GM12878 (cell line): ENCODE measurements at places on chromosomes 4 and X. TPM values are rescaled to one million over a fixed set of nuclear protein-coding genes. Genes with fewer than 3 reads are reported as not detected.

The TSC22D3 gene
- 19.8 and 21.1 TPM in 2 replicates for polyA plus RNA-seq

The EFHC2 gene
- polyA plus RNA-seq: not detected in 2 replicates

The CTAG2 gene
- not detected in 2 replicates for polyA plus RNA-seq

The KLHL15 gene
- polyA plus RNA-seq: 3.4 and 3.6 TPM in 2 replicates

The MAGEA12 gene
- polyA plus RNA-seq: not detected in 2 replicates

The EMCN gene
- polyA plus RNA-seq: not detected in 2 replicates

The DCAF12L2 gene
- polyA plus RNA-seq: not detected in 2 replicates

The FRG2 gene
- not detected in 2 replicates for polyA plus RNA-seq

The N4BP2 gene
- polyA plus RNA-seq: 14.6 and 18.7 TPM in 2 replicates

The LRP2BP gene
- polyA plus RNA-seq: 3.4 and 5.2 TPM in 2 replicates

The FABP2 gene
- not detected in 2 replicates for polyA plus RNA-seq

The NIPAL1 gene
- polyA plus RNA-seq: 6.6 and 8.0 TPM in 2 replicates

The GLUD2 gene
- 0.05 TPM in 1 of 2 replicates, not detected in the other for polyA plus RNA-seq

The FAM184B gene
- polyA plus RNA-seq: not detected in 2 replicates

The RPA4 gene
- polyA plus RNA-seq: 0.20 and 0.83 TPM in 2 replicates

The LPAR4 gene
- polyA plus RNA-seq: 0.13 TPM in 1 of 2 replicates, not detected in the other

The YY2 gene
- polyA plus RNA-seq: 0.51 and 0.83 TPM in 2 replicates

The PASD1 gene
- polyA plus RNA-seq: 0.07 TPM in 1 of 2 replicates, not detected in the other

The OCIAD2 gene
- polyA plus RNA-seq: 124 and 140 TPM in 2 replicates

The F11 gene
- not detected in 2 replicates for polyA plus RNA-seq

The SAGE1 gene
- not detected in 2 replicates for polyA plus RNA-seq

The MAGEB6 gene
- 0.11 TPM in 1 of 2 replicates, not detected in the other for polyA plus RNA-seq

The HEPH gene
- 0.56 and 0.90 TPM in 2 replicates for polyA plus RNA-seq

The TMEM154 gene
- 28.3 and 32.3 TPM in 2 replicates for polyA plus RNA-seq

The CT55 gene
- polyA plus RNA-seq: not detected in 2 replicates

The GLRA2 gene
- polyA plus RNA-seq: not detected in 2 replicates

The TREX2 gene
- polyA plus RNA-seq: 0.33 and 0.50 TPM in 2 replicates

The USP38 gene
- polyA plus RNA-seq: 17.7 TPM in 2 replicates

The HMX1 gene
- polyA plus RNA-seq: not detected in 2 replicates

The PNMA3 gene
- not detected in 2 replicates for polyA plus RNA-seq

The CT47B1 gene
- polyA plus RNA-seq: not detected in 2 replicates

The TEX13C gene
- not detected in 2 replicates for polyA plus RNA-seq

The CXCL11 gene
- not detected in 2 replicates for polyA plus RNA-seq

The MYOZ2 gene
- polyA plus RNA-seq: not detected in 2 replicates

The ARAP2 gene
- 9.9 and 12.3 TPM in 2 replicates for polyA plus RNA-seq

The STK26 gene
- 58.4 and 60.7 TPM in 2 replicates for polyA plus RNA-seq

The FAM236C gene
- polyA plus RNA-seq: not detected in 2 replicates

The BEX1 gene
- polyA plus RNA-seq: not detected in 2 replicates

The CT45A3 gene
- polyA plus RNA-seq: not detected in 2 replicates

The ADGRG4 gene
- polyA plus RNA-seq: not detected in 2 replicates

The FDCSP gene
- polyA plus RNA-seq: not detected in 2 replicates

The STK32B gene
- not detected in 2 replicates for polyA plus RNA-seq

The NOP14 gene
- 70.7 and 76.6 TPM in 2 replicates for polyA plus RNA-seq

The DGAT2L6 gene
- 0.13 TPM in 1 of 2 replicates, not detected in the other for polyA plus RNA-seq

The DRD5 gene
- polyA plus RNA-seq: not detected in 2 replicates

The TMPRSS11E gene
- polyA plus RNA-seq: not detected in 2 replicates

The LRAT gene
- polyA plus RNA-seq: 0.07 TPM in 1 of 2 replicates, not detected in the other
